Stimulated activated CD4-positive, alpha-beta T cell treated with anti-CD3 and anti-CD28 coated beads, TNF-alpha, amount 100 ng/mL, for 1 hour (primary cell): ENCODE measurements at places on chromosomes 12 and 14.

- DNase-seq, result no peak
These were observed 137.5 kb upstream of the CPM start for GRCh38 chr12:69070319-69071090.

- peak; percentile 51 for DNase-seq
These were observed at the start of gene RIPK3 for GRCh38 chr14:24339284-24340151. Gene RIPK3, minus strand, starts transcription at chr14:24339991. Its CDS starts 165 bp downstream, at chr14:24339826.

- no peak for DNase-seq
These were observed 806 bp downstream of the LTBR start for GRCh38 chr12:6384499-6385436.

DNA sequence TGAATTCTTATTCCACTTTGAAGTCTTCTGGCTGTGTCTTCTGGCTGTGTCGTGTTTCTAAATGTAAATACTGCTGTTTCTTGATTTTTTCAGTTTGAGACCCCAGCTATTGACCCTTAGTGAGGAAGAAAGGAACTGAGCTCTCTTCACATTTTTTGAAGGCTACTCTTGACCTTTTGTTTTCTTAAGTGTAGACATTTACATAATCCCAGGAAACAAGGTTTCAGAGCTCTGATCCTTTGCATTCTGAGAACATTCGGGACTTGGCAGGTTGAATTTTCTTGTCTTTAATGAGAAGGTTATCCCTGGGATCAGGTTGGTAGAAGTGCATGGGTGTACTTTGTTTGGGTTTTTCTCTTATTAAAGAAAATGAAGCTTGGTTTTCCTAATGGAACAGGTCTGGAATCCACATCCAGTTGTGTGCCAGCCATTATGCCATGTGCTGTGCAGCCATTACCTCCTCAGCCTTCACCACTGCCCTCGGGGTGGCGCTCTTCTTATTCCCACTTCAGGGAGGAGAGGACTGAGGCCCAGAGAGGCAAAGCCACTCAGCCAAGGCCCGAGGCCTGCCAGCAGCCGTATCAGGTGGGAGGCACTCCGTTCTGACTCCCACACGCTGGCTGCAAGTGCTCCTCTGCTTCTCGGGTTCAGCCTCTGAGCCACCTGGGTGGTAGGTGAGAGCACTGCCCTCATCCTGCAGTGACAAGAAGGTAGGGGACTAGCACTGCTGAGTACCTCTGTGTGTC lies 120.9 kb downstream of the BEGAIN start:
- no peak for DNase-seq

DNA sequence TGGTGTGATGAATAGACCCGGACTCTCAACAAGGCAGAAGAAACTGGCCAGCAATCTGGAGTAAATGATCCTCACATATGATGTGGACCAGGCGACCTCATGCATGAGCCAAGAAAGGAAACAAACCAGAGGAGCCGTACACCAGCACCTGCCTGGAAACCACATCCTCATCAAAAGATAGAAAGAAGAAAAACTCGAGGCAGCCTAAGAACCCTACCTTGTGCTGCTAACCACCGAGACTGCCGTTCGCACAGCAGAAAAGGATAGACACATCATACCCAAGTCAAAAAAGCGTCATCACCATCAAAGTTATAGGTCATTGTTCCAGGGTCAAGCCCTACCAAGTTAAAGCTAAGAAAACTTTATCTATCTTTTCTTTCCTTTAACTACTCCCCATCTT lies 66.7 kb downstream of the RESF1 start:
- peak; percentile 0 for DNase-seq

DNA sequence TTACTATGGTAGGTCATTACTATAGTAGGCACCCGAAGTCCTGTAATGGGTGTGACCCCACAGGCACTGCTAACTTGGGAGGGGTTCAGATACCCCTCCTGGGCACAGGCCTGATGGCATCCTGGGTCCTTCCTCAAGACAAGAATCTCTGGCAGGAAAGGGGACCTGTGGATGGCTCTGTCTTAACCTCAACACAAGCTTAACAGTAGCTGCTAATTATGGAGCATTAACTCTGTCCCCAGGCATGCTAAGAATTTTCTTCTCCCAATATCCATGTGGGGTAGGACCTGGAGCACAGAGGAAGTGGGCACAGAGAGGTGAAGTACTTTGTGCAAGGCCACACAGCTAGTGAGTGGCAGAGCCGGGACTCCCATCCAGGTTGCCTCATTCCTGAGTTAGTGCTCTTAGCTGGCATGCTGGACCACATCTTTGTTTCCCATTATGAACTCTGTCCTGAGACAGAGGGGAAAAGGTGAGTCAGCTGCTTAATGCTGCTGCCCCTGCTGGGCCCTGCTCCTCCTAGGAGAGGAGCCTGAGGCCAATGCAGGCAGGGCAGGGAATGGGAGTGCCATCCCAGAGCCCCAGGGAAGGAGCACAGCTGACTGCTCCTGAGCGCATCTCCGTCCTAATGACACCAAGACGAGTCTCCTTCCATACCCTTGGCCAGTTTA lies 32.1 kb downstream of the GALNT16 start:
- no peak for DNase-seq

DNA sequence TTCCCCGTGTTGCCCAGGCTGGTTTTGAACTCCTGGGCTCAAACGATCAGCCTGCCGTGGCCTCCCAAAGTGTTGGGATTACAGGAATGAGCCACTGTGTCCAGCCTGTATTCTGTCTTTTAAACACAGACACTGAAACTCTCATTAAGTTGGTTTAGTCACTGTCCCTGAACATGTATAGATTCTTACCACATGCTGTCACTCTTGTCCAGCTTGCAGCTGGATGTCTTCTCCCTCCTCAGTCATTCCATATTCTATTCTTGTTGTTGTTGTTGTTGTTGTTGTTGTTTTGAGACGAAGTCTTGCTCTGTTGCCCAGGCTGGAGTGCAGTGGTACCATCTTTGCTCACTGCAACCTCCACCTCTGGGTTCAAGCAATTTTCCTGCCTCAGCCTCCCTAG lies 12.3 kb upstream of the ATP5MC2 start:
- no peak for DNase-seq

DNA sequence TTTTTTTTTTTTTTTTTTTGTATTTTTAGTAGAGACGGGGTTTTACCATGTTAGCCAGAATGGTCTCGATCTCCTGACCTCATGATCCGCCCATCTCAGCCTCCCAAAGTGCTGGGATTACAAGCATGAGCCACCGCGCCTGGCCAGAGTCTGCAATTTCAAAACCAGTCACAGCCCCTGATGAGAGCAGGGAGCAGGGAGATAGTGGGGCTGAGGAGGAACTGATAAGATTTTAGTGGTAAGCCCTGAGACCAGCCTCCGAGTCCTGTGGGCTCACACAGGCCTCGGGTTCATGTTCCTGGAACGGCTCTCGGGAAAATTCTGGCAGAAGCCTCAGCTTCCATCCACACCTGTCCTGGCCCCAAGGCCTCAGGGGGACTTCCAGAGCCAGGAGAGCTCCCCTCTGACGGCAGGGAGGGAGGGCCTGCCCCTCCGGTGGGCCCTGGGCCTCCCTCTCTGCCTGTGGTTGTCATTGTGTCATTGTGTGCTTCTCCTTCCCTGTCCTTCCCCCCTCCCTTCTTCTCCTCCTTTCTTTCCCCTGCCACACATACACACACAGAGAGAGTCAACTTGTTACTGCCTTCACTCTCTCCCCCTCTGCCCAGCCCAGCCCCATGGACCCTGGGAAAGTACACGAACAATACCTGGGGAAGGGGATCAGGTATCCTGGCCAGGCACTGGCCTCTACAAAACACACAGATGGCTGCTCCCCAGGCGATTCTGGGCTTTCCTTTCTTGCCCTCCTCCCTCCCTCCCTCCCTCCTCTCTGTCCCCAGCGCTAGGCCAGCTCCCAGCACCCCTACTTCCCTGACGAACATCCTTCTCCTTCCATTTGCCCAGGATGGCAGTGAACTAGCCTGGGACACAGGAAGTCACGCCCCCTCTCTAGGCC lies 294.1 kb downstream of the DPF3 start:
- DNase-seq, result no peak

GRCh38 chr12:125287155-125287847 lies 222.1 kb downstream of the AACS start:
- no peak for DNase-seq

- DNase-seq, result no peak
These were observed 596 bp upstream of the ZBTB39 start for GRCh38 chr12:57006809-57007475.

- DNase-seq, result no peak
These were observed 406.5 kb downstream of the ADAMTS20 start for GRCh38 chr12:43145481-43145880.

DNA sequence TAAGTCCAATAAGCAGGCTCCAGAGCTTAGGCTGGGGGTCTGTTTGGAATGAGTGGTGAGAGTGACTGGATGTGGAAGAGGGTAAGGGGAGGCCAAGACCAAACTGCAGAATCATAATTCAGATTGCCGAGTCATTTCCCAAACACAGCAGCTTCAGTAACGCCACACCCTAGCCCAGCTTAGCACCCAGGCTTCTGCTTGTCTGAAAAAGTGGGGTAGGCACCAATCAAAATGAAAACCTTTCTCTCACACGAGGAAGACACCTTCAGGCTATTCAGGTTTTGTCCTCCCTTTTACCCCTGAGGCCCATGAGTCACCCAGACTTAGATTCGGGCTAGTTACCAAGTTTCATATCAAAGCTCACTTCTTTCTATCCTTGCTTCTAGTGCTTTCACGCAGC lies 306.1 kb downstream of the DAD1 start:
- no peak for DNase-seq

GRCh38 chr14:37147310-37147880 lies 25.0 kb downstream of the SLC25A21 start:
- no peak for DNase-seq

DNA sequence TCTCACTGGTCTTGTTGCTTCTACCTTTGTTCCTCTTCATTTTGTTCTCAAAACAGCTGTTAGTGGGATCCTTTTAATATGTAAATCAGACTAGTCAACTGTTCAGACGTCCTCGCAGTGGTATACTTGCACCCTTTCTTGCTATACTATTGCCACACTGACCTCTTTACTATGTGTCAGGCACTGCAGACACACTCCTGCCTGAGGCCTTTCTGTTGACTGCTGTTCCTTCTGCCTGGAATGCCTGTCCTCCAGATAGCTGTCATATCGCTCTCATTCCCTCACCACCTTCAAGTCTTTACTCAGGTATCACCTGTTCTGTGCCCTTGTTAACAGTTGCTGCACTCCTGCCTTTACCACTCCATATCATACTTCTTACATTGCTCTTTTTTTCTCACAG lies 90.0 kb upstream of the TMEM263 start:
- DNase-seq, result no peak

DNA sequence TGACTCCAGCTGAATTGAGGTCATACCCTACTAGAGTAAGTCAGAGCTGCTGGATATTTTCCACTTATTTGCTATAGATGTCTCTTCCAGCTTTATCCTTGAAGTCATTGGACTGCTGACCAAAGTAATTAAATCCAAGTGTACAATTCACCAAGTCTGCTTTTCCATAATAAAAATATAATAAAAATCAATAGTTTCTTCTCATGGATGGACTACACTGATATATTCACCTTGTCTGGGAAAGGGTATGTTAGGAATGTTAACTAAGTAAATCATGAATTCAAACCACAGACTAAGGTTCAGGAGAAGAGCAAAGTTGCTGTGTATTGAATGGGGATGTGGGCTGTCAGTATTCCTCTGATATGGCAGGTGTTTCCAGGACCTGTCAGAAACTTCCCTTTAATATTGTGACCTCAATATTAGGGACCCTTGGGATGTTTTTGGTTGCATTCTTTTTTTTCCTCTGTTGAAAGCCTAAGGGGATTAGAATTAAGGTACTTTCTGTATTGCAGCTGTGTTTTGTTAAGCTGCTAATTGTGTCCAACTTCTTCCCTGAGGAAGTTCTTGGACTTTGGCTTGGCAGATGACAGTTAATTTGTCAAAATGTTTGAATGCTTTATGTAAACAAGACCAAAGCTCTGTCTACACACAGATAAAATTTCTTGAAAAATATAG lies 284.0 kb downstream of the ATP23 start:
- DNase-seq, result no peak

GRCh38 chr14:82565825-82566224 lies 1032.2 kb upstream of the SEL1L start:
- no peak for DNase-seq

DNA sequence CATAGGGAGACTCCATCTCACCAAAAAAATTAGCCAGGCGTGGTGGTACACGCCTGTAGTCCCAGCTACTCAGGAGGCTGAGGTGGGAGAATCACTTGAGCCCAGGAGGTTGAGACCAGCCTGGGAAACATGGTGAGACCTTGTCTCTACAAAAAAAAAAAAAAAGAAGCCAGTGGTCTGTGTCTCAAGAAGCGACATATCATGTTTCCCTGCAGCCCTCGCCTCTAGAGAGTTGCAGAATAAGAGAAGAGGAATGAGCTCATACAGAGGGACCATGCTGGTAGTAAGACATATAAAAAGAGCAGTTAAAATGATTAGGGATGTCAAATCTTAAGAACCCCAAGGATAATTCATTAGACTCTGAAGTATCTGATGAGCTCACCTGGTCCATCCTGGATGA lies 39.4 kb upstream of the BICDL1 start:
- DNase-seq, result no peak

GRCh38 chr14:56902385-56902784 lies 92.1 kb upstream of the OTX2 start:
- no peak for DNase-seq

GRCh38 chr12:57444744-57445143 lies 10.2 kb downstream of the INHBC start:
- no peak for DNase-seq

- DNase-seq, result no peak
These were observed 16.1 kb upstream of the KRT8 start for GRCh38 chr12:52920937-52921336.

- no peak for DNase-seq
These were observed 172.4 kb upstream of the NTF3 start for GRCh38 chr12:5259523-5259922.

- no peak for DNase-seq
These were observed 12.2 kb upstream of the CLMN start for GRCh38 chr14:95331708-95332408.

- no peak for DNase-seq
These were observed 378.9 kb downstream of the PCNX1 start for GRCh38 chr14:71286126-71286525.

DNA sequence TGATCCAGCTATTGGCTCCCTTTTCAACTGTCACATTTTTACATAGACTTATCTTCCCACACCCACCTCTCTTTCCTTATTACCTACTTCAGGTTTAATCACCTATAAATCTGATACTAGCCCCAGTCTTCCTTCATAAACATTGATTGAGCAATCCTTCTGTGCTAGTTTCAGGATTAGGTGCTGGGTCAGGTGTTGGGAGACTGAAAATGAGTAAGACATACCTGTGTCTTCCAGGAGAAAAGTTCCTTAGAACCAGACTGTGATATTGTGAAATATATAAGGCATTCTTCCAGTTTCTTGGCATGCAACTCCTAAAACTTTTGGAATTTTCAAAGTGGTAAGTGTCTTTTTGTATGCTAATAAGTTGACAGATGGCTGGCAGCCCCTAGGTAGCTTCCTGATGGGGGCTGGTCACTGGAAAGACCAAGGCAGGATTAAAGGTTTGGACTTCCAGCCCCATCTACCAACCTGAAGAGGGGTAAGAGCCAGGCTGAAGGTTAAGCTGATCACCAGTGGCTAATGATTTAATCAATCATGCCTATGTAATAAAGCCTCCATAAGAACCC lies 4.6 kb downstream of the ANO6 start:
- no peak for DNase-seq
